Natural killer cell (primary cell): ENCODE measurements at places on chromosomes 2 and 18. TPM values are rescaled to one million over a fixed set of nuclear protein-coding genes. Genes with fewer than 3 reads are reported as not detected.

The HOXD4 gene
- total RNA-seq = not detected

The NEU4 gene
- 0.39 TPM for total RNA-seq

The SAG gene
- total RNA-seq = 0.11 TPM

The DSC1 gene
- 0.05 TPM for total RNA-seq

GRCh38 chr2:197204519-197205250, 105.9 kb downstream of the ANKRD44 start:
- no peak for DNase-seq

GRCh38 chr2:283996-284794, 3.7 kb downstream of the ALKAL2 start:
- DNase-seq = no peak

- DNase-seq = no peak
Observed at GRCh38 chr18:41745166-41746049, 209.6 kb upstream of the PIK3C3 start.
